Fibroblast of skin of right biceps (primary cell): ENCODE measurements at places on chromosomes 5 and 9.
A peak's percentile ranks its signal among the peaks of the same experiment; 100 is the strongest.

- DNase-seq, result no peak
Measured at GRCh38 chr9:134460206-134460605, 134.0 kb downstream of the RXRA start.

DNA sequence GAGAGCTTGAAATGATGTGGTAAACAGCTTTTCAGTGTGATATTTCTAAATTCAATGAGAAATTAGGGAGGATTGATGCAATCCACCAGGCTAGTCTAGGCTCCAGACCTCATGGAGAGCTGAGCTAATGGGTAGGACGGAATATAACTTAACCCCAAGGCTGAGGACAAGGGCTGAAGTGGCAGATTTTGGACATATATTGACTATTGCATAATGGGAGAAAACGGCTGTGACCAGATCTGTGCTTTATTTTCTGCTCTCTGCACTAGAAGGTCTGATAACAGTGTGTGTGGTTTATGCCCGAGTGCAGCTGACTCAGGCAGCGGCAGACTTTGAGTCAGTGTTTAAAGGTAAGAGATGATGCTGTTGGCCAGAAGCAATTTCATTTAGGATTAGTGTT lies 70.6 kb downstream of the ACTBL2 start:
- DNase-seq, result peak; percentile 41

DNA sequence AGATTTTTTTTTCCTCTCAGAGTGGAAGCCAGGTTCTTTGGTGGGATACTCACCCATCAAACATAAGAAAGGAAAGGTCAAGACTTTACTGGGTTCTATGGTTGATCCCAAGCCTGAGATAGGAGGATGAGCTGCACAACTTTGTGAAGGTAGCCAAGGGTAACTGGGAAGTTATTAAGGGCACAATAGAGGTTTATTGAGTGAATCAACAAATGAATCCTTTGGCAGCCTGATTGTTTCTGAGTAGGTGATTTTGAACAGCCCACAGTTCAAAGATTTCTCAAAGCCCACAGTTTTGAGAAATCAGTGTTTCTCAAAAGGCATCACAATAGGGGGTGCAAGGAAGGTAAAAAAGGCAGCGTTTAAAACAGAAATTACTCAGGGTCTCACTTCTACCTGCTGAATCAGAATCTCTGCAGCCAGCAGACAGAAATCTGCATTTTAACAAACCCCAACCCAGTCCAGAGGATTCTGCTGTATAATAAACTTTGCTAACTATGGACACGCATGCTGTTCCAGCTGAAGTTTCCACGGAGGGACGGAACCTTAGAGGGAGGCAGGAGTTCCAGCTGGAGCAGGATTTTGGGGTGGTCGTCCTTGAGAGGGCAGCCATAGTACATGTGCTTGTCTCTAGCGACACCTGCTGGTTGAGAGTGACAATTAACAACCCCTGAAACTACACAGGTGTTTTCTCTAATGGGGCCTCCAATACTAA lies 32.7 kb upstream of the FSD1L start:
- DNase-seq, result peak; percentile 54

DNA sequence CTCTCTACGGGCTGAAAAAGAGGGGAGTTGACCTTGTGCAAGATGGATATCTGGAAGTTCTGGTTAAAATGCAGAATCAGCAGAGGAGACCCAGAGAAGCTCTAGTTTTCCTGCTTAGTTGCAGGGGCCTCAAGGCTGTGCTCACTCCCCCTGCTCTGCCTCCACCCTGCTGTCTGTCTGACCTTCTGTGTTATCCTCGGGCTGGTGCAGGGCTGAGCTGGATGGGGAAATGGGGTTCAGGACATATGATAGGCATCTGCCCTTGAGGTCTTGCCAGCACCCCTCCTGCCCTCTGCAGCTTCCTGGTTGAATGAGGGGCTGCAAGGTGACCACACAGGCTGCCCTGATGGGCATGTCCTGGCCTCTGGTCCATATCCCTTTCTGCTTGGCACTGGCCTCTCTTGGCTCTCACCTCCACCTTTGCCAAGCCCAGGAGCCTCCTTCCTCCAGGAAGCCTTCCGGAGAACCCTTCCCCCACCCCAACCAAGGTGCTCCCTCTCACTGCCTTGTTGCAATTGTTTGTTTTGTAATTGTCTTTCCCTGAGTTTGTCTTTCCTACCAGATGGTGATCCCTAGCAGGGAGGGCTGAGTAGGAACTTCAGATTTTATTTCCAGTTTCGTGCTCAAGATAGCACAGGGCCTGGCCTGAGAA lies 1.3 kb downstream of the TMEM268 start:
- no peak for DNase-seq

DNA sequence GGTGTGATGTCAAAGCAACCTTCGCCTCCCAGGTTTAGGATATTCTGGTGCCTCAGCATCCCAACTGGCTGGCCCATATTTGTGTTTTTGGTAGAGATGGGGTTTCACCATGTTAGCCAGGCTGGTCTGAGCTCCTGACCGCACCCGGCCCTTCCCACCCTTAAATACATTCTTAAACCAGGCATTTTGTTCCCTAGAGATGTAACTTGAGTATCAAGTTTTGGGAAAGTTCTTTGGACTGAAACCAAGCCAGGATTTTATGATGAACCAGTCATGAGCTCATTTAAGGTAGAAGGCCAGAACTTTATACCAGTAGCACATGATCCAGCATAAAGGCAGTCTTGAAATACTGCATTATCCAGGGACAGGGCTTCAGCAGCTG lies 3.5 kb downstream of the RPL7A start:
- no peak for DNase-seq

- DNase-seq, result peak; percentile 65
Measured at GRCh38 chr9:121331992-121332685, 37.9 kb downstream of the STOM start.

- no peak for DNase-seq
Measured at GRCh38 chr9:76200315-76200714, 193.9 kb downstream of the RFK start.

- DNase-seq, result peak; percentile 79
Measured at GRCh38 chr5:72436796-72437471, 70.3 kb downstream of the ZNF366 start.

DNA sequence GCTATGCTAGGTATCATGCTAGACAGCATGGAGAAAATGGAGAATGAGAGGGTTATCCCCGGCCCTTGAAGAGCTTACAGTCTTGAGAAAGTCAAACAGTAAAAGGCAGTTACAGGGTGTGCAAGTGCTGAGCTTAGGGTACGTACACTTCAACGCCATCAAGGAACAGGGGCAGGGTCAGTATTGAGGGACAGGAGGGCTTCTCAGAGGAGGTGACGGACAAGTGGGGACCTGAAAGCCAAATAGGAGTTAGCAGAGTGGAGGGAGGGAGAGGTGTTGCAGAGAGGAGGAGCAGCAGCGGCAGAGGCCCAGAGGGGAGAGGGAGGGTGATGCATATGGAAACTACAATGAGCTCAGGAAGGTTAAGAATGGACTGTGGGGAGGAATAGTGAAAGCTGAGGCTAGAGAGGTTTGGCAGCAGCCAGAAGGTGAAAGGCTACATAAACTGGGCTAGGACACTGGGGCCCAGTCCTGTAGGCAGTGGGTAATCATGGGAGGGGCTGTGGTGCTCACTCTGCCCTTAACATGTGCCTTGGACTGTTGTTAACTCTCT lies 88.0 kb downstream of the NRG2 start:
- no peak for DNase-seq

DNA sequence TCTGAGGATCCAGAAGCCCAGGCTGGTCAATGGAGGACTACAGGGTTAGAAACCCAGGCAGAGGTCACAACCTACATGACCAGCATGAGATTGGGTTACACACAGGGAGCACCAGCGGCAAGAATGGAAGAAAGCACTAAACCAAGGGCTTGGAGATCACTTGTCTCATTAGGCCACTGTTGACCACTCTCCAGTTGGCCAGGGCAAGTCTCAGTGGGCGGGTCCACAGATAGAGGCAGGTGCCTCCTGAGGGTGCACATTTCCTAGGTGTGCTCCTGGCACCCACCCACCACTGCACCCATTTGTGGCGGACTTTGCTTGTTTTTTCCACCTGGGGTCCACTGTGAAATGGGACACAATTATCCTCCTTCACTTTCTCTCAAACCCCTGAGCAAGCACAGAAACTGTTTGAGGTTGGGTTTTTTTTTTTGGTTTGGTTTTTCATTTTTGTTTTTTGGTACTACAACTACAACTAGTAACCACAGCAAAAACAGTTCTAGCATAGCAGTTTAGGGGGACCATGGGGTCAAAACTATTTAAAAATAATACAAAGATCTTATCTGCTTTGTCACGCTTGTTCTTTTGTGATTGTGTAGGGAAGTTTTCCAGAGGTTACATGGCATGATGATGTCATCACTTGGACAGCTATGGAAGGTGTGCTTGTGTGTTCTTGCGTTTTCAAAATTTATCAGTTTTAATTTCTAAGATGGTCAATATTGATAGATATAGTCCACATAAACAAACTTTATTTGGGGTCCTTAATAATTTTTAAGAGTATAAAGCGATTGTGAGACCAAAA lies 6.1 kb downstream of the NPR2 start:
- DNase-seq, result no peak

DNA sequence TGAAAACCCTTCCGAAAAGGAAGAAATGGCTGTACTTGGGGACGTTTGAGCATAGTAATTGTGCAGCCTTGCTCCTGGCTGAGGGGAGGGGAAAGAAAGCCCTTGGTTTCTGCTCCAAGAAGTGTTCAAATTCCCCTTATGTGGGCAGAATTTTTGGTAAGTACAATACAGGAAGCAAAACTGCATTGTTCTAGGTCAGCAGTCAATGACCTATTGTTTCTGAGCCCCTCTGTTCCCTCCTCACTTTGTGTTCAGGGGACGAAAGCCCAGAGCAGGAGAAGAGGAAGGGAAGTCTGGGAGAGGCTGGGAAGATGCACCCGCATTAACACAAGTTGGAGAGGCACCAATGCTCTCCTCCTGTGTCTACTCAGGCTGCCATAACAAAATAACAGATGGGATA lies 11.9 kb downstream of the BASP1 start:
- no peak for DNase-seq

GRCh38 chr9:788777-789176 lies 52.7 kb upstream of the DMRT1 start:
- DNase-seq, result no peak

- peak; percentile 6 for DNase-seq
Measured at GRCh38 chr5:130571076-130571475, 594.0 kb downstream of the HINT1 start.

DNA sequence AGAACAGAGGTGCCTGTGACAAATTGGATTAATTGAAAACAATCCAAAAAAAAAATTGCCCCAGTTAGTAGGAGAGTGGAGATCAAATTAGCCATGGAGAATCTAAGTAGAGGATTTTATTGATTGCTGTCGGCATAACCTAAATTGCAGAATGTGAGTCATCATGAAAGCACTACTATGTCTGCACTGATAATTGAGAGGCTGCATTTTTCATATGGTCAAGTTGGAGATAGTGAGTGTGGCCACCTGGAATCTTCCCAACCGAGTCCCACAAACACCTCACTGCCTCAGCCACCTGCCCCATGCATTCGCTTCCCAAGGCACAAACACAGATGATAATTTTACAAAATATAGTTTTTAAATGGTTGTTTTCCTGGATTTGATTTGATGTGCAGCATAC lies 123.7 kb downstream of the NTRK2 start:
- DNase-seq, result peak; percentile 35

DNA sequence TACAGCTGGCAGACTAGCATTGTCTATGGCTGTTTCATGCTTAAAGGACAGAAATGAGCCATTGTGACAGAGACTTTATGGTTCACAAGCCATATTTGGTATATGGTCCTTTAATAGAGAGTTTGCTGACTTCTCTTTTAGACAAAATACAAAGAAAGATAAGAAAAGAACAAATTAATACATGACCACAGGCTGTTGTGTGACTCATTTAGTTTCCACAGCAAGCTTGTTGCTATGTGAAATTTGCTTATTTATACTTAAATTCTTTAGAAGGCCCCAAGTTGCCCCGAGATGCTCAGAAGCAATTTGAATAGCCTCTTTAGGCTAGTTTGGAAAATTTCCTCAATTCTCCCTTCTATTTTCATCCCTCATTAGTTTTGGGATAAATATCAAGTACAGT lies 315.3 kb upstream of the RPS23 start:
- DNase-seq, result peak; percentile 31

DNA sequence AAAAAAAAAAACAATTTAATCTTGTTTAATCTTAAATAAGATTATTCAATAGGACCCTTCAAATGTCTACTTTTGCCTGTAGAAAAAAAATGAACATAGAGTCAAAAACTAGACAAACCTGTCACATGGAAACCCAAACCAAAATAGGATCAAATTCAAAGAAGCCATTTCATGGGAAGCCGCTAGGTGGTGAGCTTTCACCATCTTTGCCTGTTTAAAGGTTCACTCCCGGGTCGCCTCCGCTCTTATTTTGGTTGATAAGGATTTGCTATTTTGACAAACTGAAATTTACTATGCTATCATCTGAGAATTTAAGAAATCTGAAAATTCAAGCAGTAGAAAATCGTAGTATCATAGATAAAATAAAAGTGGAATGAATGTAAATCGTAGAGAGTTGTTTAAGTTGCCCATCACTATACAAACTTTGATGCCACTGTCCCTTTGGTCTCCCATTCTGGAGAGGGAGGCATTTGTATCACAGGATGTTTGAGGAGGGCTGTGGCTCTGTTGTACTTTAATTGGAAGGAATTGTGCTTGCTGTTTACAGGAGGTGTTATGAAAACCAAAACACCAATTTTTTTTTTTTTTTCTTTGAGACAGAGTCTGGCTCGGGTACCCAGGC lies 43.5 kb upstream of the DNAH5 start:
- DNase-seq, result peak; percentile 69

DNA sequence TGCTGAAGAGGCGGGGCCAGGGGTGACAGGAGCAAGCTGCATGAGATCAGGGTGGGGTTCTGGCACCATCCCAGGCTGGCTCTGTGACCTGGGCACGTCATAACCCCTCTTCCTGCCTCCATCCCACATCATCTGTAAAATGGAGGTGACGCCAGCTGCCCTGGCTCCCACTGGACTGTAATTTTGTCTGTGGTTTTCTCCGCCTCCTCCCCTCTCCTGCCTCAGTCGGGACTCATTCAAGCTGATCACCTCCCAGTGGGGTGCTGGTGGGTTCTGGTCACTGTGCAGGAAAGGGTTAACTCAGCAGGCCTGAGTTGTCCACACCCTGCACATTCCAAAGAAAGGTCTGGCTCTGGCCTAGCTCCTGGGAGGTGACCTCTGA lies 128.2 kb downstream of the RXRA start:
- no peak for DNase-seq

DNA sequence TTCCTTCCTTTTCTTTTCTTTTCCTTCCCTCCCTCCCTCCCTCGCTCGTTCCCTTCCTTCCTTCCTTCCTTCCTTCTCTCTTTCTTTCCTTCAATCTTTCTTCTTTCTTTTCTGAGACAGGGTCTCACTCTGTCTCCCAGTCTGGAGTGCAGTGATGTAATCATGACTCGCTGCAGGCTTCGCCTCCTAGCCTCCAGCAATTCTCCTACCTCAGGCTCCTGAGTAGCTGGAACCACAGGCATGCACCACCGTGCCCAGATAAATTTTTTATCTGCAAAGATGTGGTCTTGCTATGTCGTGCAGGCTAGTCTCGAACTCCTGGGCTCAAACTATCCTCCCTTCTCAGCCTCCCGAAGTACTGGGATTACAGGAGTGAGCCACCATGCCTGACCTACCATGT lies 81.4 kb downstream of the SPATA31C2 start:
- DNase-seq, result peak; percentile 69
